ENCODE measurements at places on chromosomes 13 and 19. TPM values are rescaled to one million over a fixed set of nuclear protein-coding genes. Genes with fewer than 3 reads are reported as not detected.
A peak's percentile ranks its signal among the peaks of the same experiment; 100 is the strongest.

DNA sequence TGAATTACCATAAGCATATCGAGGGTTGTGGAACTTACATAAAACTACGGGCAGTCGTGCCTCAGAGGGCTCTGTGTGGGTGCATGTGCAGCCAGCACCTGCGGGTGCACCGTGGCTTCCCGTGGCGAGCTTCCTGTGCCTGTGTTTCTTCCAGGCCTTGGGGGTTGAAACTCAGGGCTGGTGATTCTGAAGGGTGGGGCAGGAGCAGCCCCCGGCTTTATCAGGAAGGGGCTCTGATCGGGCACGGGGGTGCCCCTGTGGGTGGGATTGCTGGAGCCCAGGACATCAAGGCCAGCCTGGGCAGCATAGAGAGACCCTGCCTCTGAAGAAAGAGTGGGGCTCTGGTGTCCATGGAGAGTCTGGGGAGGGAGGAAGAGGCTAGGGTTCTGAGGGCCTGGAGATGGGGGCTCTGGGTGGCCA, 11.1 kb downstream of the ATP4B start:
- no peak for DNase-seq

- DNase-seq: no peak
Observed at GRCh38 chr13:47835470-47836228, 165.4 kb downstream of the SUCLA2 start.

GRCh38 chr13:32079587-32079986, 48.0 kb downstream of the FRY start:
- no peak for DNase-seq

DNA sequence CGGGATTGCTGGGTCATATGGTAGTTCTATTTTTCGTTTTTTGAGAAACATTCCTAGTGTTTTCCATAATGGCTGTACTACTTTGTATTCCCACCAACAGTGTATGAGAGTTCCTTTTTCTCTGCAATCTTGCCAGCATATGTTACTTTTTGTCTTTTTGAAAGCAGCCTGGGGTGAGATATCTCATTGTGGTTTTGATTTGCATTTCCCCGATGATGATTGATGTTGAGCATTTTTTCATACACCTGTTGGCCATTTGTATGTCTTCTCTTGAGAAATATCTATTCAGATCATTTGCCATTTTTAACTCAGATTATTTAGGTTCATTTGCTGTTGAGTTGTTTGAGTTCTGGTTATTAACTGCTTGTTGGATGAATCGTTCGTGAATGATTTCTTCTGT, 18.5 kb upstream of the ATP12A start:
- no peak for DNase-seq

GRCh38 chr13:52451135-52451804, 836 bp upstream of the VPS36 start:
- no peak for DNase-seq

The KLC3 gene
- total RNA-seq: 1.6 TPM

- DNase-seq: no peak
Observed at GRCh38 chr13:25570185-25570584, 198.4 kb downstream of the ATP8A2 start.

DNA sequence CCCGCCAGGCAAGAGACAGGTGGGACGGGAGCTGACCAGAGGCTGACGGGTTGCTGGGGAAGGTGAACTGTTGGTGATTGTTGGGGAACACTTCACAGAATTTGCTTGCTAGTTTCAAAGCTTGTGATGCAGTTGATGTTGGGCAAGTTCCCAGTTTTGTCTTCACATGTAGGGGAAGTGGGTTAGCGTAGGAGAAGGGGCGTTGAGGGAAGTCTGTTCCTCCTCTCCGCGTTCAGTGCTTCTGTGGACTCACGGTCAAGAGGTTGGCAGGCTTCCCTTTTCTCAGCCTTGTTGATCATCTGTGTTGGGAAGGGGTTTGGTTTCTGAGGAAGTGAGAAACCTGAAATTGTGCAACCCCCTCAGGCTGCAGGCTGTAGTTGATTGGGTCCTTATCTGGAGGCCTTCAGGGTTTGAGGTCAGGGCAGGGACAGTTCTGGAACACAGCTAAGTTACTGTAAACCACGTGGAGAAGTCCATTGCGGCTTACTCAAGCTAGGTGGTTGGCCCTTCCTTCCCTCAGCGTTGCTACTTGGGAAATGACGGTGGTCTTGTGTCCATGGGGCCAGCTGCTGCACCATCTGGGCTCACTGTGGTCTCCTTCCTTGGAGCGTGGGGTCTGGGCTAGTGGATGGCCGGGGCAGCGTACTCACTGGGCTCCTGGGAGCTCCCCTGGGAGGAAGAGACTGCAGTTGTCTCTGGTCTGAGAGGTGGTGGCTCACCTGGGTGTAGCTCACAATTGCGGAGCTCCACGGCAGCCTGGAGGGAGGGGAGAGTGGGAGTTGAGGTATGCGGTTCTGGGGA, 7.5 kb downstream of the RPS9 start:
- DNase-seq: peak; percentile 74

DNA sequence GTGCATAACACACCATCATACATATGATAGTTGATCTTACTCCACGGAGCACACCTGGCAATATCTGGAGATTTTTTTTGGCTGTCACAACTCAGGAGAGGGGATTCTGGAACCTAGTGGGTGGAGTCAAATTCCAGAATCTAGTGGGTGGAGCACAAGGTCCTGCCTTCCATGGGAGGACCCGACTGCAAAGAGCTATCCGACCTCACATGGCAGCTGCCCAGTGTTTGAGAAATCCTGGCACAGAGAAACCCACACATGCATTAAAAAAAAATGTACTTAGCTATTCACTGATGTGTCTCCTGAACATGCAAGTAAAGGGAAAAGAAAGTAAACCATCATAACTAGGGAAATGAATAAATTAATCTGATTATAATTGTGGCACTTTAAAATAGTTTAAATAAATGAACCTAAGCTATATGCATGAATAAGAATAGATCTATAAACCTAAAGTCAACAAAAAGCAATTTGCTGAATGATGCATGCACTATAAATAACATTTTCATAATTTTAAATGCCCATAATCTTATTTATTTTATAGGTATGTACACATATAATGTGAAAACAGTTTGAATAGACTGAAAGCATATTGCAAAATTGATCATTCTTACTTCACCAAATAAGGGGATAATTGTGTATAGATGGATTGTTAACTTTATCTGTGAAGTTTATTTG, 300.3 kb downstream of the MYO16 start:
- no peak for DNase-seq

- DNase-seq: no peak
Observed at GRCh38 chr19:33252971-33253370, 27.3 kb upstream of the SLC7A10 start.

The CGB8 gene
- not detected for total RNA-seq
